ENCODE measurements at places on chromosomes 16 and 17.

GRCh38 chr17:62902531-62903220 lies 63.4 kb upstream of the TANC2 start:
- DNase-seq = no peak

DNA sequence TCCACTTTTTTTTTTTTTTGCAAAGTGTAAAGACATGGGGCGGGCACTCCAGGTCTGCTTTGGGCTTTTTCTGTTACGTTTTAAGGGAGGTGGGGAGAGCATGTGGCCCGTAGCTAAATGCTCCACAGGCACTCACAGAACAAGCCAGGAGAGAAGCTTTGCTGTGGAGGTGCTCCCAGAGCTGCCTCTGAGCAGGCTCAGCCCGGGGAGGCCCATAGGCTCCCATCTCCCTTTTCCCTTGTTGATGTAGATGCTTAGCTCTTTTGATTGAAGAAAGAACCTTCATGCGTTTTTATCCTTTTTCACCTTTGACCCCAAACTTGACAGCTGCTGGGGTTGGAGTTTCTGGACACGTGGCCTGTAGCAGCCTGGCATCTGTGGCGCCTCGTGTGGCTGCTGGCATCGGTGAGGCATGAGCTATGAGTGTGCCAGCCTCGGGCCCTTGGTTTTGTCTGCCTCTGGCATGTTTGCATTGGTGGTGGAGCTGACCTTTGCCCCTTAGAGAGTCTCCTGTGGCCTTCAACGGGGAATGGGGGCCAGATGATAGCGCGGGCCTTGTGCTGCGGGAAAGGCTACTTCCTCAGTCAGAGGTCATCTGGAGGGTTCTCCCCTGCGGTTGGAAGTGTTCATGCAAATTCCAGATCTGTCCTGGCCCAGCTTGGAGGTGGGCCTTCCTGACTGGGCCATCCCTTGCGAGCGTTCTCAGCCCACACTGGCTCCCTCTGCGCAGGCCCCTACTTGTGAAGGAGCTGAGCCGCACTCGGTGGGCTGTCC lies 20.0 kb upstream of the IL17C start:
- DNase-seq = no peak

DNA sequence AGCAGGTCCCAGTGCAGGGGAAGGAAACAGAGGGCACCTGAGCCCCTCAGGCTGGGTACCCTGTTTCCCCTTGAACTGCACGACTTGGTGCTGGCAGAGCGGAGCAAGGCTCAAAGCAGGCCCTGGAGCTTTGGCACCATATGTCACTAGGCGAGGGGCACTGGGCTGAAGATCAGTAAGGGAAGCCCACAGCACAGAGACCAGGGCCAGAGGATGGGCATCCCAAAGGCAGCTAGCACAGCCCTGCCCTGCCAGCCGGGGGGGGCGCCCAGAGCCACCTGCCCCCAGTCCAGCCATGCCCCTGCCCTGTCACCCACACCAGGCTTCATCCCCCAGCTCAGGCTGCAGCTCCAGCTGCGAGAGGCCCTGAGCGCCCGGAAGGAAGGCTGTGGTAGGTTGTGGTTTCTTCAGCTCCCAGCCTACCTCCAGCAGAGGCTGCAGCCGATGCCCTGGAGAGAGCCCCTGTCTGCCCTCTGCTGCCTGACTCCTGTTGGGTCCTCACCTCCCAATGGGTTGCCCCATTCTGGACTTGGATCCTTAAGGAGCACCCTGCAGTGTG lies 10.9 kb downstream of the NHERF1 start:
- no peak for DNase-seq

DNA sequence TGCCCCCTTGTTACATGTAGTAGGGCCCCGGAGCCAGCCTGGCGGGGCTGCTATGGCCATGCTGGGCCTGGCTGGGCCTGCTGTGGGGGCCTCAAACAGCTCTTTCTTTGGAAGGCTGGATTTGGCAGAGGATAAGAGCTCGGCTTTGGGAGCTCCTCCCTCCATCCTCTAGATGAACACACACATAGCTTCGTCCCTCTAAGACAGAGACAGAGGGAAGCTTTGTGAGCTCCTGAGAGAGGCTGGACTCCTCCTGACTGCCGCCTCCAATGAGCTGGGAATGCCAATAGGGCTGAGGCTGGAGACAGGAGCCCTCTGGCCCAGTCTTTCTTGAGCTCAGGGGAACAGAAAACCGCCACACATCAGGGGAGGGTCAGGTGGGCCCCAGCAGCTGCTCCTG lies 37.3 kb upstream of the CDC42EP4 start:
- DNase-seq = peak; percentile 59

DNA sequence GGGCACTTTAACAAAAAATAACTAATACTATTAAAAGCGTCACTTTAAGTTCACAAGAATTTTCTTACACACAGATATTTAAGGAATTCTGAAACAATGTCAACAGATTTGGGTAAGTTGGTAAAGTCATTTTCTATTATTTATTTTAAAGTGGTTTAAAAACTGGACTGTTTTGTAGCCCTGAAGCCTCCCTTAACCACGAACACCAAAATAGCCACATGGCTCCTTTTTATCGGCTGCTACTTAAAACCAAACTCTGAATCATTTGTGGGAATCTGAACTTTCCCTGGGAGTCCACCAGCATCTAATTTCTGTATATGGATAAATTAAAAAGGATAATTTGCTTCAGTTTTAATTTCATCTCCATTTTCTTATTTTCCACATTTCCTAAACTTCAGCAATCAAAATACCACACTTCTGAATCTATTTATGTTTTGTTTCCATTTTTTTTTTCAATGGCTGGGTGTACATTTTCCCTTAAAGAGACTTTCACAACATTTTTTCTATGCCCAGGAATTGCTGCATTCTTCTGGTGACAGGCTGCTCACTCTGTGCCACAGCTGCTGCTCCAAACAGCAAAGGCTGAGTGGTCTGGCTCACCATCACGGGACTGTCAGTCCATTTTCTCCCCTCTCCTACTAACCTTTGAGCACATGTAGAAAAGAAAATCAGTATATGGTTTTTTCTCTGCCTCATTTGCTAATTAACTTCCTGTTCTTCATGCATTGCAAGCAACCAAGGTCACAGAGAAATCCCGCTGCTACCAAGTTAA lies 255.5 kb upstream of the KCNJ16 start:
- no peak for DNase-seq
